Stimulated activated CD8-positive, alpha-beta memory T cell treated with anti-CD3 and anti-CD28 coated beads, Interleukin-15, amount 100 ng/mL, for 4 hours (primary cell): ENCODE measurements at places on chromosomes 3 and 15.

GRCh38 chr3:141331377-141332318 lies 36.7 kb upstream of the ZBTB38 start:
- no peak for DNase-seq

GRCh38 chr15:50123861-50124557 lies 5.0 kb upstream of the ATP8B4 start:
- DNase-seq, result no peak

DNA sequence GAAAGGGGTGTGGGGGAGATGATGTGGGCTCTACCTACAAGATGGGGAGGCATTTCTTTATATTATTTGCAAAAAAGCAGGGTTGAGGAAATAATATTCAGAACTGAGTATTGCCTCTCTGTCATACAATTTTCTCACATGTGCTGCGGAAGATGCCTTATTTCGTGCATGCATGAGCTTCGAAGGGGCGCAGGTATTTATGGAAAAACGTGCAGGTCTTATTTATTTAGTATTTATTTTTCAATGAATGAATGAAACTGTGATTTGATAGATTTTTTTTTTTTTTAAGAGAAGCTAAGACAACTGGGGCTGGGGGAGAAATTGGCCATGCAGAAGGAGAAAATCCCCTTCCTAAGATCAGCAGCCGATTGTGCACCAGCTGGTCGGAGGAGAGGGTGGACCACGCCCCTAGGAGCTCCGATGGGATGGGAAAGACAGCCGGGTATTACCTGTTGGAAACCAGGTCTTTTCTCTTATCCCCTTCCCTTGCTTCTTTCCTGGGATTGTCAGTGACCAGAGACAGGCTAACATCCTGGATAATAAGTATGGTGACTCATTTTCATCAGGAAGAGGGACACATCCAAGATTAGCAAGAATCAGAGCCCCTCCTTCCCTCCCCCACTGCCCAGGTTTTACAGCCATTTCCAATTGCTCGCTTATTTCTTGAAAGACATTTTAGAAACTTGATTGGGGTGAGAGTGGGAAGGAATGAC lies 875 bp downstream of the GAP43 start:
- DNase-seq, result no peak

DNA sequence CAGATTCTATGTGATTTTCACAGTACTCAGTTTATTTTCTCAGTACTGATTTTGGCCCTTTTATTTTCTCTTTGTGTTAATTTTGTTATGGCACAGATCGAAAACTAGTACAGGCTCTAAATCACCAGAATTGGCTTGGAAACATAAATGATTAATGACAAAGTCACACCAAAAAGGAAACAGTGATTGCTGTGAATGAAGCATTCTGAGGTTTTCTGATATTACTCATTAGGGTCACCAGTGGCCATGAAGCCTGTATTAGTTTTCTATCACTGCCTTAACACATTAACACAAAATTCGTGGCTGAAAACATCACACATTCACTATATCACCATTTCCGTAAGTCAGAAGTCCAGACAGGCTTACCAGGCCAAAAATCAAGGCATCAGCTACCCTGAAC lies 343.0 kb upstream of the THRB start:
- DNase-seq, result no peak

- DNase-seq, result no peak
These were observed 181.5 kb upstream of the ICE2 start for GRCh38 chr15:60660290-60661051.

DNA sequence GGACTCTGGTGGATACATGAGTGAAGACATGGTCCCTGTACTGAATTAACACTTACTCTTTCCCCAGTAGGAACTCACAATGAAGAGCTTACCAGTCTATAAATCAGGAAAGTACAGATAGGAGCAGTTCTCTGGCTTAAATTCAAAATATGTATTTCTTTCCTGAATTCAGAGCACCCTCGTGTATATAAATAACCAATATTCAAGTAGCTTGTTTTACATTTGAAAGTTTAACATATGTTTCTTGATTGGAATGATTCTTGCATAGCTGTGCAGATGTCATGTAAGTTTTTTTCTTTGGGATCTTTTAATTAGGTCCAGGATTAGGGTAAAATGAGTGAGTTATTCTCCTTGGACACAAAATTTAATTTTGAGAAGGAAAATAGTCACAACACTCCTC lies 14.8 kb upstream of the TMPRSS7 start:
- DNase-seq, result no peak

- DNase-seq, result no peak
These were observed 51.6 kb downstream of the TP53BP1 start for GRCh38 chr15:43441316-43441715.

- no peak for DNase-seq
These were observed 39.3 kb upstream of the USP3 start for GRCh38 chr15:63465104-63465503.

GRCh38 chr15:73174171-73174570 lies 121.9 kb downstream of the NEO1 start:
- no peak for DNase-seq
